ENCODE measurements at places on chromosomes 1 and 21. TPM values are rescaled to one million over a fixed set of nuclear protein-coding genes. Genes with fewer than 3 reads are reported as not detected.

The PCSK9 gene
- 5.8 TPM for total RNA-seq

DNA sequence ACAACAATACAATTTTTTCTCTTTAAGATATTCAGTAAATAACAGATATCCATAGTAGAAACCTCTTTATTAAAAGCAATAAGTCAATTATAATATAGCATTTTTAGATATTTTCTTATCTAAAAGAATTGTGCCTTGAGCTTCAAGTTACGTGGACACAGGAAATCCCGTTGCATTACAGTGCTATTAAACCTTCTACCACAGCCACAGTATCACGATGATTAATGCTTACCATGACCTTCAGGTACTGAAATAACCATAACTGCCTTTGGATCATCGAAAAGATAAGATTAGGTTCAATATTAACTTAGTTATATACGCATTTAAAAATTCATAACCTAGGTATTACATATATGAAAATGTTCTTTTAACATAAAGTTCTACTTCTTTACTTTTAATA, 17.9 kb downstream of the B3GALNT2 start:
- peak; percentile 8 for DNase-seq

DNA sequence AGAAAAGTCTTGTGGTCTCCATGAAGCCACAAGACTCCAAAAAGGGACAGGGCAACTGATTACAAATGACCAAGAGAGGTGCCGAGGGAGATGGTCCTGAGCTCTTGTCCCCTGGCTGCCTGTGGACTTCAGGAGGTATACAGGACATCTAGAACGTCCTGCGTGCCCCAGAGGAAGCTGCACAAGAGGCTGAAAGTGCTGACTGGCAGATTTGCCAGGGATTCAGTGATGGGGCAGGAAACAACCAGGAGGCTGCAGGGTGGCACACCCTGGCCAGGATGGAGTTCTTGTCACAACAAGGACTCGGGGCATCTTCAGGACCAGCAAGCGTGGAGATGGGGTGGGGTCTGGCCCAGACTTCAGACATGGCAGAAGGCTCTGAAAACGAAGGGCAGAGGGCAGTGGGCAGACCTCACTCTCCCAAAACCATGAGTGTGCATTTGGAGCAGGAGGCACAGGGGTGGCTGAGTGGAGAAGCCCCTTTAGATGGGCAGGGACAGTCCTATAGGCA, 13.4 kb upstream of the PKP1 start:
- no peak for DNase-seq

DNA sequence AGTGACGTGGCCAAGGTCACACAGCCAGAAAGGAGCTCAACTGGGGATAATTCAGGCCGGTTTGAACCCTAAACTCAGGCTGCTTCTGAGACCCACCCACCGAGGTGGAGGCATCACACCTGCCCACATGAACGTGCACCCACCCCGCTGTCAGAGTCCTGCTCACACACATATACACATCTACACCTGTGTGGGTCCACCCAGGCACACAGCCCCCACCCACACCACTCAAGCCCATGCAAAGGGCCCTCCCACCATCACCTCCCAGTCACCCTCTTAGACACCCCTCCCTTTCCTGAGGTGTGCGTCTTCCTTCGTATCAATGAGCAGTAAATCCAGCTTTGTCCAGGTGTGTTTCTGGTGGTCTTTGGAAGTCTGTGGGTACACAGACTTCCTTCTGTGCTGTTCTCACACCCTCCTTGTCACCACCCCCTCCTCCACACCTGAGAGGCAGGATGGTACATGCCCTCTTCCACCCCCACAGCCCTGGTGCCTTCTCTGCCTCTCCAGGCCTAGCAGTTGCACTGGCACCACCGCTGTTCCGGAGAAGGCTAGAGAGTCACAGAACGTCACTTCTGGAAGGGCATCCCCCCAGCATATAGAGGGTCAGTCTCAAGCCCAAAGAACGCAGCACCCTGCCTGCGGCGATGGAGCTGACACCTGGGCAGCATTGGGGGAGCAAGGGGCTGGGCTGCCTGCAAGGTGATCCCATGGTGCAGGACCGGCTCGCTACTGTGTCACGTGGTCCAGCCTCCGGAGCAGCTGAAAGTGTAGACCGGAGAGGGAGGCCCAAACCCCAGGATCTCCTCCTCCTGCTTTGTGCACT, 18.9 kb upstream of the FAM131C start:
- peak; percentile 61 for DNase-seq

GRCh38 chr21:45059121-45059520, 15.3 kb upstream of the ADARB1 start:
- DNase-seq: no peak

DNA sequence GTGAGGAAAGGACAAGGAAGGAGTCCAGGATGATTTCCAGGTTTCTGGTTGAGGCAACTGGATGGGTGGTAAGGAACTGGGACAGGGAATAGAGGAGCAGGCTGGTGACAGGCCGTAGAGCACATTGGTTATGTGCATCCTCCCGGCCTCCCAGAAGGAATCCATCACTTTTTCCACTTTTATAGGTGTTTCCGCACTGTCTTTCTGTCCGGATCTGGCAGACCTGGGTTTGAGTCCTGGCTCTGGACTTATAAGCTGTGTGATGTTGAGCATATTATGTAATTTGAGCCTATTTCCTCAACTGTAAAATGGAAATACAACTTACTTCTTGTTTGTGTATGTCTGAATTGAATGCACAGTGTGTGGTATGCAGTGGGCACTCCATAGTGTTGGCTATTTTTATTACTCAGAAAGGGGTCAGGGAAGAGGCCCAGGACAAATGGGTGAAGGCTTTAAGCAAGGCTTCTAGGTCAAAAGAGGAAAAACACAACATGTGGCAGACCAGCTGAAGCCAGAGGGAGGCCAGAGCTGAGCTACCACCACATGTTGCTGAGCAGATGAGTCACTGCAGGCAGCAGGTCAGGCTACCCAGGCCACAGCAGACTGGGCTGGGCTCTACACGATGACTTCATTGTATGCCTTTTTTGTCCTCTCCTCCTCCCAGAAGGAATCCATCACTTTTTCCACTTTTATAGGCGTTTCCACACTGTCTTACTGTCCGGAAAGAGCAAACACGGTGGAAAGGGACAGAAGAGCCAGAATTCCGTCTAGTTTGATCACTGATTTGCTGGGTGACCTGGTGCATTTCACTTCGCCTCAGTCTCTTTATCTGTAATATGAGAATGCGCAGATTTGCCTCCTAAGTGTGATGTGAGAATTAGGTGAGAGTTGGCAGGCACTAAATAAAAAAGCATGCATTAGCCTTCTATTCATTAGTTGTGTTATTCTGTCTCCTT, 791 bp upstream of the MAST2 start:
- DNase-seq: peak; percentile 90

DNA sequence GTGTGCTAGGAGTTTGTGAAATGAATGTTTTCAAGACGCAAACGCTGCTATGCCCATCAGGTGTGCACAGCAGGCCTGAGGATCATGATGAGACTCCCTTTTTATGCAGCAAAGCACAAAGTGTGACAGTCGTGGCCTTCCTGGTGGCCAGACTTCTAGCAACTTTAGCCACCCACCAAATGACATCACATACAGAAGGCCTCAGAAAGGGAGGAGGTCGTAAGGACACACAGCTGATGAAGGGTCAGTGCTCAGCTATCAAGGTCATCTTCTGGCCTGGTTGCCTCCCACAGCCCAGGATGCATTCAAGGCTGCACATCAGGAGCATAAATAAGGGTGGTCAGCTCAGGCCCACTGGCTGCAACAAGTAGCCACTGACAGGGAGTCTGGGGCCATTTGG, 36.6 kb downstream of the BMP8A start:
- no peak for DNase-seq

DNA sequence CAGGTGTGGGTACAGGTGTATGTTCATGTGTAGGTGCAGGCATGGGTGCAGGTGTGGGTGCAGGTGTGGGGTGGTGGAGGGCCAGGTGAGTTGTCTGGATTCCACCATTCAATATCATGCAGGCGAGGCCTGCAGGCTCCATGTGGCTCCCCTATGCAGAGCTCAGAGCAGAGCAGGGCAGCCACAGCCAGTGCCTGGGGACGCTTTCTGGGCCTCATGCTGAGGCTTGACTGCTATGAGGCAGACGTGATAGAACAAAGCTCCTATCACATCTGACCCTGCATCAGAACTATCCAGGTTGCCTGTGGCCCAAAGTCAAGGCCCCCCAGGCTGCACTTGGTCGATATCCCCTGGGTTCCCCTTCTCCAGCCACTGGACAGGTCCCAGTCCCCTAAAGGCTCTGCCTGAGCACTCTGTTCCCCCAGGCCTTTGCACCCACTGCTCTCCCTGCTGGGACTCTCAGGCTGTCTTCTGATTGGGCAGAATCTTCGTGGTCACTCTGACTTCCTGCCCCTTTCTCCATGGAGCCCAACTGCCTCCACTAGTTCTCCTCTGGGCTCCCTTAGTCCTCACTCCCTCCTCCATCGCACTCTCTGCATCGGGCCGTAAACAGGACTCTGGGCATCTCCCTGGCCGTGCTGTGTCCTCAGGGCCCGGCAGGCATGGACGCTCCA, 78.6 kb upstream of the ACTL8 start:
- no peak for DNase-seq

- DNase-seq: no peak
Measured at GRCh38 chr1:224789311-224789710, 140.2 kb upstream of the DNAH14 start.

- DNase-seq: peak; percentile 35
Measured at GRCh38 chr1:170520601-170521000, 11.4 kb upstream of the GORAB start.

DNA sequence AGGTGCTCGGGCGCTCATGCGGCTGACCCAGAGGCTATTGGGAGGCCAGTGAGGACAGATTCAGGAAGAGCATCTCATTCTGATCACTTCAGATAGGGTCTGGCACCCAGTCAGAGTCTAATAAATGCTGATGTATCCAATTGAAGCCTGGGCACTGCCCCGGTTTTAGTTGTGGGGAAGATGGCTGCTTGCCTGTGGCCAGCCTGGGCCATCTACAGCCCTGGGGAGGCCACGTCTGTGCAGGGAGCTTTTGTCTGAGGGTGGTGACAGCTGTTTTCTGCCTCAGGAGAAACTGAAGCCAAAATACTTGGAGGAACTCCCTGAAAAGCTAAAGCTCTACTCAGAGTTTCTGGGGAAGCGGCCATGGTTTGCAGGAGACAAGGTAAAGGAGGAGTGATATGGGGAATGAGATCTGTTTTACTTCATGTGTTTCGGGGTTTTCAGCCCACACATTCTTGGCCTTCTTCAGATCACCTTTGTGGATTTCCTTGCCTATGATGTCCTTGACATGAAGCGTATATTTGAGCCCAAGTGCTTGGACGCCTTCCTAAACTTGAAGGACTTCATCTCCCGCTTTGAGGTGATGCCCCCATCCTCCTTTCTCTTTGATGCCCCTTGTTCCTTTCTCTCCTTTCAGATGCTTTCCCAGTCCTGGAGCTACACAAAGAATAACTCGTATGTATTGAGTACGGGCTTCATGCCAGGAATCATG, 2.8 kb downstream of the GSTM5 start:
- DNase-seq: no peak

The CITED4 gene
- 5.0 TPM for total RNA-seq

DNA sequence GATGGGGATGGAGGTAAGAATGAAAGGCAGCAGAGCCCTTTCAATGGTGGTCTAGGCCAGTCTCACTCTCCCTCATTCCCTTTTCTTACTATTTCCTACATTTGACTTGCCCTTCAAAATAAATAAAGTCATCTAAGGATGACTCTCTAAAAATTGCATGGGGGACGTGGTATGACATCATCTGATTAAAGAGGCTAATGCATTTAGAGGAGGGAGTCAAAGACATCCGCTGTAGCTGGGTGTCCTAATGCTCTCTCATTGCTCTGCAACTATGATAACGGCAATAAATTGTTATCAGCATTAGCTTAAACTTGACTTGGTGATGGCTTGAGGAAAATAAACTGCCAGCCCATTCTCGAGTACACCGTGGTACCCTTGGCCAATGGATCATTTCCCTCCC, 225.6 kb upstream of the PBX1 start:
- DNase-seq: no peak

The TSPAN1 gene
- 49.4 TPM for total RNA-seq

DNA sequence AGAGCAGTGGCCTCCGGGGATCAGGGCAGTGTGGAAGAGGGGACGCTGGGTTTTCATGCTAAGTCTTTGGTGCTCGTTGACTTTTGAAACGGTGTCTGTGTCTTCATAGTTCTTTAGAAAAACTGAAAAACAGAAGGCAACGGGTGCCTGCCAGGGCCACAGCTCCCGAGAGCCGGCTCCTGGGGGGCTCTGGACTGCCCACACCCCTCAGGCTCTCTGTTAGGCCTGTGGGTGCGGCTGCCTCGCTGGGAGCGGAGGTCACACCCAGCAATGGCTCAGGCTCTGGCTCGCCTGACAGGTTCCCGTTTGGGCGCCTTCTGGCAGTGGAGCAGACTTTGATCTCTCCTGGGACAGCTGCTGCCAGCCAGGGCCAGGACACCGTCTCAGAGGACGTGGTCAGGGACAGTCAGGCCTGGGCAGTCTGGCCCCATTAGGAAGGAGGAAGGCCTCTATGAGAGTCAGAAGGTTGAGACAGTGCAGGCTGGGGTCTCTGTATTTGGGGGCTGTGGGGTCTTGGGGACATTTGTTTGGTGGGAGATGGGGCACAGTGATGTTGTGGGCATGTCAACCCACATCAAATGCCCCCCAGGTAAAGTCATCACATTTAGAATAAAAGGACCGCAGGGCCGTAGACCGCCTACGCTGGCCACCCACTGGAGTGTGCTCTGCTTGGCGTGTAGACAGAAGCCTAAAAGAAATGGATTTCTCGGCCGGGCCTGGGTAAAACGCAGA, 5.6 kb downstream of the ARHGEF16 start:
- peak; percentile 34 for DNase-seq

DNA sequence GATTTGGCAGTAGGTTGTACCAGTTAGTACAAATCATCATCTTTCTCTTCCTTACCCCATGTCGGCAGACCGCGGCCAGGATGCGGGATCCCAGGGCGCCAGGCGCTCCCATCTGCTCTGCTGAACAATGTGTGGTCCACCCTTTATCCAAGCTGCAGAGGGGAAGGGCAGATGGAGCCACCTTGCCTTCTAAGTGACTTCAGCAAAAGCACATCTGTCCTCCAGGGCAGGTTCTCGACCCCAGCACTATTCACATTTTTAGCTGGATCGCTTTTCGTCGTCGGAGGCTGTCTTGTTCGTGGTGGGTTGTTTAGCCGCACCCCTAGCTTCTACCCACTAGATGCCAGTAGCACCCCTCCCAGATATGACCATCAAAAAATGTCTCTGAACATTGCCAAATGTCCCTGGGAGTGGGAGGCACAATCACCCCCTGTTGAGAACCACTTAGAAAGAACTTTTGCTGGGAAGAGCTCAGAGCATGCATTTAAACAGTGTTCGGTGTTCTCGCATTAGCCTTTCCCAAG, 58.1 kb upstream of the SIM2 start:
- DNase-seq: no peak
